RPMI7951 (cell line): ENCODE measurements at places on chromosomes 3 and 15. TPM values are rescaled to one million over a fixed set of nuclear protein-coding genes. Genes with fewer than 3 reads are reported as not detected.
A peak's percentile ranks its signal among the peaks of the same experiment; 100 is the strongest.

Gene CAMP
- total RNA-seq, result 0.20 TPM in 1 of 2 replicates, not detected in the other

- peak; percentile 71 for DNase-seq
Observed at GRCh38 chr3:172513488-172513887, 9.7 kb downstream of the TNFSF10 start.

DNA sequence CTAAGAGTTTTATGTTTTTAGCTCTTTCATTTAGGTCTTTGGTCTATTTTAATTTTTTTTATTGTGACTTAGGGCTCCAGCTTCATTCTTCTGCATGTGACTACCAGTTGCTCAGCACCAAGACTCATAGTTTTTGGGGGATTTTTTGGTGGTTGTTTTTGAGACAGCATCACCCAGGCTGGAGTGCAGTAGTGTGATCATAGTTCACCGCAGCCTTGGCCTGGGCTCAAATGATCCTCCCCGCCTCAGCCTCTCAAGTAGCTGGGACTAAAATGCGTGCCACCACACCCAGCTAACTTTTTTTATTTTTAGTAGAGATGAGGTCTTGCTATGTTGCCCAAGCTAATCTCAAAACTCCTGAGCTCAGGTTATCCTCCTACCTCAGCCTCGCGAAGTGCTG lies 19.4 kb downstream of the CDV3 start:
- DNase-seq, result no peak

Gene BOC
- 9.6 and 17.3 TPM in 2 replicates for total RNA-seq

Gene XPC
- 19.6 and 21.2 TPM in 2 replicates for total RNA-seq
